Vagina (tissue), 2 donors: ENCODE measurements at places on chromosomes 1 and 21. TPM values are rescaled to one million over a fixed set of nuclear protein-coding genes. Genes with fewer than 3 reads are reported as not detected.

Gene GUCA2A
- total RNA-seq, result not detected

- H3K27ac ChIP-seq, result peak overlapping the region; percentile 74
- no peaks in the 10 kb centered on the region for H3K27me3 ChIP-seq
- peaks cover 99% of the 10 kb centered on the region for H3K4me1 ChIP-seq
- no peak for DNase-seq
- no peaks in the 10 kb centered on the region for H3K36me3 ChIP-seq
- no peak overlapping the region for H3K4me3 ChIP-seq
Measured at GRCh38 chr1:54326543-54327385, 79.4 kb downstream of the SSBP3 start.

- peak overlapping the region; percentile 26 for H3K4me3 ChIP-seq
- DNase-seq, result no peak
- peaks cover 15% of the 10 kb centered on the region for H3K4me1 ChIP-seq
- no peaks in the 10 kb centered on the region for H3K36me3 ChIP-seq
- H3K27me3 ChIP-seq, result no peaks in the 10 kb centered on the region
Measured at GRCh38 chr1:209769971-209770370, 14.1 kb downstream of the TRAF3IP3 start.

GRCh38 chr21:25893191-25893590 lies 158.4 kb downstream of the GABPA start:
- no peak overlapping the region for H3K27ac ChIP-seq
- no peaks in the 10 kb centered on the region for H3K36me3 ChIP-seq
- H3K4me3 ChIP-seq, result no peak overlapping the region
- H3K27me3 ChIP-seq, result no peaks in the 10 kb centered on the region
- DNase-seq, result no peak

GRCh38 chr1:204729516-204729915 lies 44.0 kb upstream of the LRRN2 start:
- H3K27ac ChIP-seq, result no peak overlapping the region
- H3K36me3 ChIP-seq, result no peaks in the 10 kb centered on the region
- no peak for DNase-seq

- no peaks in the 10 kb centered on the region for H3K27me3 ChIP-seq
- H3K4me3 ChIP-seq, result no peak overlapping the region
- no peaks in the 10 kb centered on the region for H3K4me1 ChIP-seq
- DNase-seq, result no peak
- no peak overlapping the region for H3K27ac ChIP-seq
- H3K36me3 ChIP-seq, result no peaks in the 10 kb centered on the region
Measured at GRCh38 chr1:210711825-210712612, 383.3 kb downstream of the HHAT start.

Gene TP73
- total RNA-seq, result 8.1 TPM

- H3K4me3 ChIP-seq, result no peak overlapping the region
- no peaks in the 10 kb centered on the region for H3K27me3 ChIP-seq
- H3K36me3 ChIP-seq, result no peaks in the 10 kb centered on the region
- DNase-seq, result no peak
- peaks cover 21% of the 10 kb centered on the region for H3K4me1 ChIP-seq
Measured at GRCh38 chr1:15187175-15188129, 33.9 kb downstream of the TMEM51 start.
